ENCODE measurements at places on chromosomes 3 and 15.

GRCh38 chr3:168862466-168862865 lies 766.7 kb upstream of the GOLIM4 start:
- no peak for DNase-seq

DNA sequence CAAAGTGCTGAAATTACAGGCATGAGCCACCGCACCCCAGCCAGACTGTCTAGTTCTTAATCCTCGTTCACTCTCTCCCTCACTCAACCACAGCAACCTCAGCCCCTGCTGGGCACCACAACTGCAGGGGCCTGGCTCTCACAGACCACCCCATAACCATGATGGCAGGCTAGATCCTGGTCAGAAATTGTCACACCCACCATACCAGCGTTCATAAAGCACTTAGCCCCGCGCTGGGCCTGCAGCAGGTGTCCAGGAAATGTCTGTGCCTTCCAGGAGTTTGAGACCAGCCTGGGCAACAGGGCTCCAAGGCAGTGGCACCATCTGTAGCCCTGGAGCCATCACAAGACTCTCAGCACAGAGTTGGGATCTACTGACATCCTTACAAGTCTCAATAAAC lies 1.9 kb downstream of the SHISA5 start:
- no peak for DNase-seq

- DNase-seq, result no peak
Observed at GRCh38 chr3:159884661-159885402, 103.8 kb upstream of the IL12A start.

GRCh38 chr3:110495201-110495927 lies 576.3 kb upstream of the NECTIN3 start:
- DNase-seq, result no peak

GRCh38 chr3:176075046-176075445 lies 1122.2 kb downstream of the TBL1XR1 start:
- DNase-seq, result no peak

All from activated gamma-delta T cell (primary cell).